ENCODE measurements at places on chromosomes 5 and 9.

GRCh38 chr9:28177142-28177541 lies 603.9 kb upstream of the C9orf72 start:
- no peak for DNase-seq

DNA sequence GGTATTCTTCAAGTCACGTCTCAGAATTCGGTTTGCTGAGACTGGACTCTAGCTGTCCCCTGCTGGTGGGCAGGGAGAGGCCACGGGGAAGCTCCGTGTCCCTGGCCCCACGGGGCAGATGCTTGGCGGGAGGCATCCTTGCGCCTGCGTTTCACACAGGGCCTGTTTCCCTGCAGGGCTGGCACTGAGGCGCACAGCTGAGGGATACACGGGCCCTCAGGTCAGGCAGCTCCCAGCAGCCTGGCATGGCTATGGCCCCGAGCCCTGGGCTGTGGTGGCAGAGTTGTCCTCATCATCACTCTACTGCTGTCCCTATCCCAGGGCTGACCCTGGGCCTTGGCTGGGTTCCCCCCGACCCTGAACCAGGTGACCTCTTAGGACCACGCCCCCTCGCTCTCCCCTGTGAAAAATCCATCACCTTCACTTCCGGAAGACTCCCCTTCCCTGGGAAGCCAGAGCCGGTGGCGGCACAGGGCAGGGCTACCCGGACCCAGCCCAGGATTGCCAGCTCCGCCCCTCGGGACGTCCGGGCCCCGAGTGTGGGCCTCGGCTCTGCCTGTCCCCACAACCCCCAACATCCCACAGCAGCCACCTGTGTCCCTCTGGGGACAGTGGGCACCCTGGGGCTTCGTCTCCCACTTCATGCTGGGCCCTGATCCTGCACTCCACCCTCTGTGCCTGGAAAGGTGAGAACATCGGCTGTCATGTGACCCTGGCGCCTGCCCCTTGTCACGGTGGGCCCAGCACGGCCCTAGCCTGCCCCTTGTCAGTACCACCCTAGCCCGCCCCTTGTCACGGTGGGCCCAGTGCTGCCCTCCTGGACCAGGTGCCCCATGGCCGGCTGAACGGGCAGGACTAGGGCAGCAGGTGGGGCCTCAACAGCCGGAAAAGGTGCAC lies 5.0 kb downstream of the DPP7 start:
- DNase-seq, result no peak

GRCh38 chr9:36323926-36324325 lies 65.7 kb upstream of the GNE start:
- DNase-seq, result peak; percentile 37

GRCh38 chr5:179462040-179462439 lies 88.3 kb upstream of the RUFY1 start:
- no peak for DNase-seq

DNA sequence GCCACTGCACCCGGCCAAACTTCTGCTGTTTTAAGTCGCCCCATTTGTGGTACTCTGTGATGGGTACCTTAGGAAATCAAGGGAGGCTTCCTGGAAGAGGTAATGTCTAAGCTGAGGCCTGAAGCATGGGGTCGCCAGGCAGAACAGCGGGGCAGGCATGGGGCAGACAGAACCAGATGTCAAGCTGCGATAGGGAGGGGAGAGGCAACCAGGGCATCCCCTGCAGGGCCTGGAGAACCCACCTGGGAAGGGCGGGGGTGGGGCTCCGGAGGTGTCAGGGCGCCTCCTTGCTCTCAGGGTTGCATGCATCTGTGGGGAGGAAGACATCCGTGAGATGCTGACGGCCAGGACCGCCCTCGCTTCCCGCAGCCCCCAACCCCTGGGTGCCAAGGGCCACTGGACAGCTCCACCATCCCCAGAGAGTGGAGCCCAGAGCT lies 2.8 kb downstream of the LCN15 start:
- DNase-seq, result no peak

GRCh38 chr9:113186137-113186755 lies 34.8 kb downstream of the FKBP15 start:
- no peak for DNase-seq

DNA sequence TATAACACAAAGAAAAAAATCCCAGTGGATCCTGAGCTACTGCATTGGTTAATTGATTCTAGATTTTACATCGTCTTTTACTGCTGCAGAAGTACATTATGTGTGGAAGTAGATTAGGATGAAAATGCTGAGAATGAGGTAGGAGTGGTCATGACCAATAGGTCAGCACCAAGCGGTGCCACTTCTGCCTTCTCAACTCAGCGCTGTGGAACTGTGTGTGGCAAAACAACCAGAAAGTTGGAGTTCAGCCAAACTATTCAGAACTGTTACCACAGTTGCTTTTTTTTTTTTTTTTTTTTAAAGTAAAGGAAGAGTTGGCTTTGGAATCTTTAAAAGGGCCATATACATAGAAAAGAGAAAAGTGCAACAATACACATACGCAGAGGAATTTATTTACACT lies 24.2 kb downstream of the POU5F2 start:
- no peak for DNase-seq

- no peak for DNase-seq
Measured at GRCh38 chr9:93123561-93124283, 10.3 kb downstream of the NINJ1 start.

DNA sequence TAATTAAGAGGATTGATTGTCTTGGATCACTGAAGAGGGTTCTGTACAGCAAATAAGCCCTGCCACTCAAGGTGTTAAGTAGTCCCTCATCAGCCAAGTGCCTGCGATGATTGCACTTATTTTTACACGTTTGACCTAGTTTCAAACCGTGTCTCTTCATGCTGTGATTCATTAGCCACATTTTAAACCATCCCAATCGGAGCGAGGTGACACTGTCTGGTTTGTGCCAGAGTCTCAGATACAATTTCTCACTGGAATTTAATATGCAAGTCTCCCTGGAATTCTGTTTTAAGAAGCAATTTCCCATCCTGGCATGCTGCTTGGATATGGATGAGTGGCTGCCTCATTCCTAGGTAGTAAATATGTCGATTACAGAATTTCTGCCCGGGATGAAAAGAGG lies 1.6 kb downstream of the INSYN2B start:
- DNase-seq, result no peak

DNA sequence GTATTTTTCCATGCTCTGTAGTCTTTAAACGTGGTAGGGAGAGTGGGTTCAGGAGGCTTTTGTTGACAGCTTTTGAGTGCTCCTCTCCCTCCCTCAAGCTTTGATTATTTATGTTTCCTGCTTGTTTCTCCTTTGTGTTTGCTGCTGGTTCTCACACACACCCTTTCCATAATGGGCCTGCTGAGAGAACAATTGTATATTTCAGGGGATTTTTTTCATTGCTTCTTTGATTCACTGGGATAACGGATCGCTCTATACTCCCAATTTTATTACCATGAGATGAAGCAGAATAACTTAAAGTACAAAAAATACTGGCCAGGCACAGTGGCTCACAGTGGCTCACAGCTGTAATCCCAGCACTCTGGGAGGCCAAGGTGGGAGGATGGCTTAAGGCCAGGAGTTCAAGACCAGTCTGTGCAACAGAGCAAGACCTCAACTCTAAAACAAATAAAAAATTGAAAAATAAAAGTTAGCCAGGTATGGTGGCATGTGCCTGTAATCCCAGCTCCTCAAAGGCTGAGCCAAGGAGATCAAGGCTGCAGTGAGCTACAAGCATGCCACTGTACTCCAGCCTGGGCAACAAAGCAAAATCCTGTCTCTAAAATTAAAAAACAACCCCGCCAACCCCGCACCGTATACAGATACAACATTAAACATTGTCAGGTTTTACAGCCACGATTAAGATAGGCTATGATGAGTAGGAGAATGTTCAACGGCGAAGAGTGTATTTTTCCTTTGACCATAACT lies 66.9 kb downstream of the USP20 start:
- no peak for DNase-seq

- DNase-seq, result no peak
Measured at GRCh38 chr5:82406205-82406773, 128.1 kb upstream of the RPS23 start.

- peak; percentile 60 for DNase-seq
Measured at GRCh38 chr5:169581580-169582227, 1.9 kb upstream of the SPDL1 start.
